ENCODE measurements at places on chromosomes 5 and 9. TPM values are rescaled to one million over a fixed set of nuclear protein-coding genes. Genes with fewer than 3 reads are reported as not detected.

The DRD1 gene
- 0.21 TPM for polyA plus RNA-seq

The GRXCR2 gene
- 0.99 TPM for polyA plus RNA-seq

DNA sequence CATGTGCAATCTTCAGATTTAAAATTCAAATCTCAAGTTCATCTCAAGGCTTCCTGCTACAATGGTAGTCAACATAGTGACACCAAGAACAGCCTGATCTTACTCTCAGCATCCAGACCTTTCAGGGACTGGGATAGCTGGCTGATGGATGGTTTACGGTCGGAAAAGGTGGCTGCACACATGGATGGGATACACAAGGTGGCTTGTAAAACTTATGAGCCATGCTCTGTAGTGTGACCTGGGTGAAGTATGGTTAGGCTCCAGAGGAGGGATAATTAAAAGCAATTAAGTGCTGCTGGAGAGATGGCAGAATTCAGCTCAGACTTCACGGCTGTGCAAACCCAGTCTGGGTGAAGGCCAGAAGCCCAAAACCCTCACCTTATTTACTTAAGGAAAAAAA, 379.5 kb downstream of the NFIB start:
- no peak for DNase-seq

DNA sequence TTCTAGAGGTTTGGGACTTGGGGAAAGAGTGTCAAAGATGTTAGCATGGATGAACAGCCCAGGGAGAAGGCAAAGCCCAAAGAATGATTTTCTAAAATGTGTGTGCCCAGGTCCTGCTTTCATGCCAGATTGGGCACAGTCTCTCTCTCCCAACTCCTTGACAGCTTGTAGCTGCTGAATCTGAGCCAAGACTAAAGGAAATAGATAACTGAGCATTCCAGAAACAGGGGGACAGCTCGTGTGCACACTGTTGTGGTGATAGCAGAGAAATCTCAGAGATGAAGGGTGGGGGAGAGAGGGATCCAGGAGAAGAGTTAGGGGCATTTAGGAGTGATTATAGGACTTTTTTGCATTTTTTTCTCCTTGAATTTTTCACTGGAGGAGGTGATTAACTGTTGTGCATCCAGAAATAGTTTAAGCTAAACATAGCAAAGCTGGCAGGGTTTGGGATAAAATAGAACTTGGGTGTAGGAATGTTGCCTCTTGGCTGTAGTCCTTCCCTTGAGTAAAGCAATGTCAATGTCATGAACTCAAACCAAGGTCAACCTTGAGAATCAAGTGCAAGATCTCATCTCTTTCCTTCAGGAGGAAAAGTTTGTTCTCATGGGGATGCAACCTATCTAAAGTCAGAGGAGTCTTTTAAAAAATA, 245.9 kb downstream of the SH3GL2 start:
- peak; percentile 22 for DNase-seq

- no peak for DNase-seq
These were observed 387.9 kb downstream of the RAB3C start for GRCh38 chr5:58970766-58971165.

DNA sequence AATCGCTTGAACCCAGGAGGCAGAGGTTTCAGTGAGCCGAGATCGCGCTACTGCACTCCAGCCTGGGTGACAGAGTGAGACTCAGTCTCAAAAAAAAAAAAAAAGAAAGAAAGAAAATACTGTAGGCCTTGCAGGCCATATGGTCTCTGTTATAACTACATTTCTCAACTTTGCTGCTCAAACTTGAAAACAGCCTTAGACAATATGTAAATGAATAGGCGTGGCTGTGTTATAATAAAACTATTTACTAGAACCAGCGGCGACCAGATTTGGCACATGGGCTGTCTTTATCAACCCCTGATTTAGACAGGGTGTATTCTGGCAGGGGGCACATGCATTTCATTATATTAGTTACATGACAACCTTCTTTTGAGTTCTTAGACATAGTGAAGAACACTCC, 130.0 kb downstream of the C9orf152 start:
- no peak for DNase-seq

GRCh38 chr5:37248421-37248969, 681 bp downstream of the CPLANE1 start:
- DNase-seq: no peak

- no peak for DNase-seq
These were observed 19.1 kb upstream of the GLE1 start for GRCh38 chr9:128485414-128485855.

GRCh38 chr9:136983656-136984314, 992 bp downstream of the LCNL1 start:
- no peak for DNase-seq

DNA sequence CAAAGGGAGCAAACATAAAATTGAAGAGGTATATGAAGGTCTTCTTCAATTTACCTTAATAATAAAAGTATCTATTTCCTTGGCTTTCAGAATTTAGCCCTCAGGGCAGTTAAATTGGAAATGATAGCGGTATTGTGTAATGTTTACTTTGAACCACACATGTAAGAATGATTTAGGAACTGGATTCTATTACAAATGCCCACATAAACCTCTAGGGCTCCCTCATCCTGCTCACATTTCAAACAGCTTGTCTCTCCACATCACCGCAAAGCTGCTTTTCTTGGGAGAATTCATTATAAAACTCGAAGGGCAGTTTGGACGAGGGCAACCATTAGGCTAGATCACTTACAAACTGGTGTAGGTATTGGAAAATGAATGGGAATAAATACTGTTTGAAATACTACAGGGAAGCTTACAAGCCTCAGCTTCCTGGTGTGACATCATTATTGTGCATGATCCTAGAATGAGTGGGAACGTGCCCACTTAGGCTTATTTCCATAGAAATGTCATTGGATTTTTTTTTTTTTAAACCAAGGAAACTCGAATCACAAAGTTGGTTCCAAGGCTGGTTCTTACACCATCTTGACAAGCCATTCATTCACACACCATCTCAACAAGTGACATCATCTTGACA, 47.3 kb downstream of the MTRR start:
- no peak for DNase-seq

Measured in testis (tissue), 5 donors.